ENCODE measurements at places on chromosomes 5 and 9.
A peak's percentile ranks its signal among the peaks of the same experiment; 100 is the strongest.

DNA sequence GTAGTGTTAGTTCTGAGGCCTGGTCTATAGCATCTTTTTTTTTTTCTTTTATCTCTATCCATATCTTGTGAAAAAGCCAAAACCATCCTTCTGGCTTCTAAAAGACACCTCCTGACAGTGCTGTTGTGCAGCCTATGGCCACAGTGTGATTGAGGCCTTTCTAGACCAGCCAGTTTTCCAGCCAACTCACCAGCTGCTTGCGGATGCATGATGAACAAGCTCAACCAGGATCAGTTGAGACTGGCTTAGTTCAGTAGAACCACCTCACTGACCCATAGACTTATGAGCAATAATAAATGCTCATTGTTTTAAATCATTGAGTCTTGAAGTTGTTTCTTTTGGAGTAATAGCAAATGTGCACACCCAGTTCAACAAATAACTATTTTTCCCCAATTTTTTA, 296.9 kb downstream of the FAM170A start:
- no peak for DNase-seq

- no peak for DNase-seq
Observed at GRCh38 chr5:147348046-147348445, 113.2 kb downstream of the STK32A start.

GRCh38 chr5:174831031-174831660, 106.8 kb downstream of the MSX2 start:
- DNase-seq: no peak

GRCh38 chr5:119706049-119706448, 76.7 kb downstream of the FAM170A start:
- no peak for DNase-seq

DNA sequence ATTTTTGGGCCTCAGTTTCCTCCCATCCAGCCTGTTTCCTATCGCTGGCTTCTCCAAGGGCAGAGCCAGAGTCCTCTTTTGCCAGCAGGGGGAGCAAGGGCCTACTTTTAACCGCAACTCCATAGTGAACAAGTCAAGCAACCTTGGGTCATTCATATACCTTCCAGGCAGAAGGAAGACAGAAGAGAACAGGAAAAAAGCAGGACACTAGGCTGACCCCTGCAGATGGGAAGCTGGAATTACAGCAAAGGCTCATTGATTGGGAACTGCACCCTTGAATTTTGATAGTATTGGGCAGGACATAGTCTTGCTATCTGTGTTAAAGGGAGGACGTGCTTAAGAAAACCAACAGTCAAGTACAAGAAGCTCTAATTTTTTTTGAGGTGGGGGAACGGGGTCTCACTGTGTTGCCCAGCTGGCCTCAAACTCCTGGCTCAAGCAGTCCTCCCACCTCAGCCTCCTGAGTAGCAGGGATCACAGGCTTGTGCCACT, 30.1 kb downstream of the QRFP start:
- peak; percentile 87 for DNase-seq

GRCh38 chr5:92580814-92581213, 1000.2 kb downstream of the NR2F1-AS1 start:
- no peak for DNase-seq

GRCh38 chr5:114419959-114420358, 58.1 kb downstream of the KCNN2 start:
- DNase-seq: no peak

- DNase-seq: no peak
Observed at GRCh38 chr5:175887463-175887862, 16.1 kb downstream of the CPLX2 start.

- no peak for DNase-seq
Observed at GRCh38 chr5:122221857-122222256, 90.2 kb upstream of the SNCAIP start.

DNA sequence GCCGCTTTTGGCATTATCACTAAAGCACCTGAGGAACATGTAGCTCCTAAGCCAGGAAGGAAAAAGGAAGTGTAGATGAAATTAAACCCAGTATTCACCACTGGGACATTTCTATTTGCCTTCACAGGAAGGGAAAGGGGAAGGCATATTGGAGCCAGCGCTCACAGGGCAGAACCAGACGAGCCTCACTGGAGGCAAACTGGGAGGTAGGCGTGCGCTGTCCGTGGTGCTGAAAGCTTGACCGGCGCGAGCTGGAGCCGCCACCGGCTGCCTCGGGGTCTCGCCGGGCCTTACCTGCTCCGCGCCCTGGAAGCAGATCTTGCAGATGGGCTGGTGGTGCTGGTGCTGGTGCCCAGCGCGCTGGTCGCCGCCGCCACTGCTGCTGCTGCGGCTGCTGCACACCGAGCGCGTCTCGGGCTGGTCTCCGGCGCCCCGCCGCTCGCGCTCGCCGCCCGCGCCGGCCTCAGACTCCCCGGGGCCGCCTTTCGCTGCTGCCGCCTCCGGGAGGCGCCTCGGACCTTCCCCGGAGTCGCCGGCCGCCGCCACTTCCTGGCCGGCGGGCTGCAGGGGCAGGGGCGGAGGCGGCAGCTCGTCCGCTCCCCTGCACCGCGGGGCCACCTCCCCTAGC, 732 bp downstream of the MARCHF11 start:
- peak; percentile 89 for DNase-seq

DNA sequence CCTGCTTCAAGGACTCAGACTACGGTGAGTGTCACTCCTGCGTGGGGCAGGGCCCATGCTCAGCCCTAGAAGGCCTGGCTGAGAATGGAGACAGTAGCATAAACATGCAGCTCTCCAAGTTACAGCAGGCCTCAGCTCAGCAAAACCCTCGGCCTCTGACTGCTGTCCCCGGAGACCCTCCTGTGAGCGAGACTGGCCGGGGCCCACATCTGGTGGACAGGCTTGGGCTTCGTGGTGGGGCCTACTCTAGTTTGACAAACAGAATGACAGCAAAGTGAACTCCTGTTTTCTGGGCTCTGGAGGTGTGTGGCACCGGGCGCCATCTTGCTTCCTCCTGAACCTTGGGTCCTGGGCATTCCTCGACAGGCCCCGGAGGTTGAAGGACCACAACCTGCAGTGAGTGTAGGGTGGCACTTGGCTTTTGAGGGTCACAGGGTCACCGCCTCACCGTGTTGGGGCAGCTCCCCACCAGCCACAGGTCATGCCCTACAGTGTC, 97.5 kb downstream of the PHF2 start:
- DNase-seq: no peak

GRCh38 chr9:134626571-134627416, 14.8 kb upstream of the COL5A1 start:
- DNase-seq: no peak

GRCh38 chr9:114697951-114698351, 16.0 kb upstream of the TEX48 start:
- no peak for DNase-seq

DNA sequence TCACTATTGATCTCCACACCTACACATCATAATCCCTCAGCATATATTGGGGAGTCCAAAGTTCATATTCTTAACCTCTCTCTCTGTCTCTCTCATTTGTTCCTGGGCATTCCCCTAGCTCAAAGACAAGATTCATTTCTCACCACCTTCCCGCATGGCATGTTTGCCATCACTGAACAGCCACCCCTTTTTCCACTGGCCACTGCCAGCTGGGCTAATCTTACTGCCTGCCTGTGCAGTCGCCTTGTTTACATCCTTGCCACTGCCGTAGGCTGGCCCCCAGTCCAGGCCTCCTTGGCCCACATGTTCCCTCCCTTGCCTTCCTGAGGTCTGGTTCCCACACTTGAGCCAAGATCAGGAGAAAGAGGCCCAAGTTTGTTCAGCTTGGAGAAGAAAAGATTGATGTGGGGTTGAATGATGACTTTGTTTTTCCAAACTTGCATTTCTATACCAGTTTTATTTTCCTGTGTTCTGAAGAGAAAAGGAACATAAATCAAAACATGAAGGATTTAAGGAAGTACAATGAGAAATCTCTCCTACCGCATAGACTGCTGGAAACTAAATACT, 80.2 kb downstream of the PLAC8L1 start:
- DNase-seq: no peak

GRCh38 chr5:142141463-142141862, 32.9 kb downstream of the NDFIP1 start:
- no peak for DNase-seq

DNA sequence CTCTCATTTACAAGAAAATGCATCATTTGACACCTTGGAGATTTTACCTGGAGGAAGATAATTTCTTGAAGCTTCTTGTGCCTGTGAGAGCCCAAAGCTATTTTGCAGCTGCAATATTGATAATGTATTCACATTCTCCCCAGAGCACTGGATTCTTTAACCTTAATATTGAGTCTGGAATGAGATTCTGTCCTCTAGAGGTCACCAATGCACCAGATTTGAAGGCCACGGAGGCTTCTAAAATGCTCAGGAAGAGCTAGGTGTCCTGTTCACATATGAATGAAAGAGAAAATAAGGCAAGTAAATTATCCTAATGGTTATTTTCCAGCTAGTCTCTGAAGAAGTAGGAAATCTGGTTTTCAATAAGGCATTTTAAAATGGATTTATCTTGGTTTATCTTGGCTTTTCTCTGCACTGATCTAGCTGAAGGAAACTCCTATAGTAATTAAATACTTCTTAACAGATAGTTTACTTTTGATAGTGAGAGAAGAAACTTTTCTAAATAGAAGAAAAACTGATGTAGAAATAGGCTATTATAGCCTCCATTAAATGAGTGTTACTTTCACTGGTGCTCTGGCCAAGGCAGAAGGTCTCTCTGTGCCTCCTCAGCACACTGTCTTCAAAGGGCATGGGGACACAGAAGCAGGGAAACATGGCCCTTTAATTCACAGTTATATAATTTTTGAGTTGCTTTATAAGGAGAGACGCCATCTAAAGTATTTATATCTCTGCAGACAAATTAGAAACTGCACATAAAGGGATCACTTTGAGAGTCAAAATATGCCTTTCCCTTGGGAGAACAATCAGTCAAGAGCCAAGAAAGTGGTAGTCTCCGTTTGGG, 297.0 kb upstream of the ACTBL2 start:
- DNase-seq: peak; percentile 63

DNA sequence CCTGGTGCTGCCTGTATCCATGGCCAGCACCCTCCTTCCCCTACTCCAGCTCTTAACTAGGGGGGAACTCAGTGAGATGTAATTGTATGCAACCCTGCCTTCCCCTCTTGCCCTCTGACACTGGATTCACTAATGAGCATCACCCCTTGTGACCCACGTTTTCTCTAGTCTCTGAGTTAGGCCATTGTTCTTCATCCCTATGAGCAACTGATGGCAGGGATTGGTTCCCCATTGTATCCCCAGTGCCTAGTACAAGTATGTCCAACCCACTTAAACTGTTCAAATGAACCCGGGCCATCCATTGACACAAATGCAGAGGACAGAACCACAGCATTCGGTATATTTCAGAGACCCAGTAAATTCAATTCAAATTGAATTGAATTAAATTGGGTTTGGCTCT, 77.6 kb upstream of the ASTN2 start:
- DNase-seq: no peak
